Mesothelial cell of epicardium (in vitro differentiated cells): ENCODE measurements at places on chromosomes 7 and 10.
A peak's percentile ranks its signal among the peaks of the same experiment; 100 is the strongest.

GRCh38 chr10:80662429-80663261 is 124.9 kb downstream of the SH2D4B start:
- DNase-seq = peak; percentile 90

- no peak for DNase-seq
Measured at GRCh38 chr7:1275451-1276381, 43.0 kb downstream of the UNCX start.

DNA sequence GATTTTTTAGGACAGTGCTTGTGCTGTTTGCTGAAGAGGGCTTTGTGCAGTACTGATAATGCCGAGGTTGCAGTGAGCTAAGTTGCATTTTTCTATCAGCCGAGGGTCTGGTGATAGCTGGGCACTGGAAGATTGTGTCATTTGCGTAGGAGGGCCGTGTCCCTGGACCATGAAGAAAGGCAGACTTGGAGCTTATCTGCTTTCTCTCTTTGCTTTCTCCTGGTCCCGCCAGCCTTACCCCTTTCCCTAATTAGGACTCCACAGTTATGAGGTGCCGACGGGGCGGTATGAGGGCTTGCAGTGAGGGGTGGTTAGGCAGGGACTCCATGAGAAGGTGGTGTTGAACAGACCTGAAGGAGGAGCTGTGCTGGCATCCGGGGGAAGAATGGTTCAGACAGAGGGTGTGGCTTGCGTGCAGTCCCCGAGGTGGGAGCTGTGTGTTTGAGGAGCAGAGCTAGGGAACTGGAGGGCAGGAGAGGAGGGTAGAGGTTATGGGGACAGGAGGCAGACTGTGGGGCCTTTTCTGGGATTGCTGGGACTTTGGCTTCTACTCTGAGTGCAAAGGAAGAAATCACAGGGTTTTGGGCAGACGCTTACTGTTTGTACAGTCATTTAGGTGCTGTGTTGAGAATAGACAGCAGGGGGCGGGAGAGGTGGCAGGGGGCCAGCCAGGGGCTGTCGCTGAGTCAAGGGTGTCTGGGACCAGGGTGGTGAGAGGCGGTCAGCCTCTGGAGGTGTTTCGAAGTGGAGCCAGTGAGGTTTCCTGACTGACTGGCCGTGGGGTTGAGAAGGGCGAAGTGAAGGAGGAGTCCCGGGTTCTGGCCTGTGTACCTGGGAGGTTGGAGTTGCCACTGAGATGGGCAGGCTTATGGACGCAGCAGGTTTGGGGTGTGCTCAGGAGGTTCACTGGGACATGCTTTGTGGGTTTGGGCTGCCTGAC is 43.4 kb downstream of the PRF1 start:
- no peak for DNase-seq

DNA sequence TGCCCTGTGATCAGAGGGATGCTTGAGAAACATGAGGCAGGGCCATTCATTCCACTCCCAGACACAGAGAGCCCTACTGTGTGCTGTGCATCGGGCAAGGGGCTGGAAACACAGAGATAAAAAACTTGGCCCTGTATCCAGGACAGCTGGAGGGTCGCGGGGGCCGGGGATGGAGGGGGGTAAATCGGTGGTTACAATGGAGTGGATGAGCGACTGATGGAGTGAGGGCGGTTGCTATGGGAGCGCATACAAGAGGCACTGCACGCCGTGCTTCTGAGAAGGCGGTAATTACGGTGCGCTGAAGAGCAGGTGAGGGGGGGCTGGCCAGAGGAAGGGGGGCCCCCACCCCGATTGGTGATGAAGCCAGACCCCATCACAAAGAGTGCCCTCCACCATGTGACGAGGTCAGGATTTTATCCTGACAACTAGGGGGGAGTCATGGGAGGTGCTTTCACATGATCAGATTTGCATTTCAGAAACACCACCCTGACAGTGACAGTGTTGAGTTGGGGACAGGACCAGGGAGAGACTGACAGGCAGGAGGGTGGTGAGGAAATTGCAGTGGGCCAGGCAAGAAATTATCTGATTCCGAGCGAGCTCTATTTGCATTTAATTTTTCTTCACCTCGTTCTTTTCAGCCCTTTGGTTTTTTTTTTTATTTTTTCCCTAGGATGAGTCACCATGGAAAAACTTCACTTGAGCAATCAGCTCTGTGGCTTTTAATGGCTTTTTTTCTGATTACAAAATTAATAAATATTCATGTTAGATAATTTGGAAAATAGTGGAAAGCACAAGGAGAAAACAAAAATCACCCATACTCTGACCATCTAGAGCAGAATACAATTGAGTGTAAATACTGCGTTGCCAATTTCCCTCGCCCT is 7.8 kb downstream of the CPA5 start:
- no peak for DNase-seq

DNA sequence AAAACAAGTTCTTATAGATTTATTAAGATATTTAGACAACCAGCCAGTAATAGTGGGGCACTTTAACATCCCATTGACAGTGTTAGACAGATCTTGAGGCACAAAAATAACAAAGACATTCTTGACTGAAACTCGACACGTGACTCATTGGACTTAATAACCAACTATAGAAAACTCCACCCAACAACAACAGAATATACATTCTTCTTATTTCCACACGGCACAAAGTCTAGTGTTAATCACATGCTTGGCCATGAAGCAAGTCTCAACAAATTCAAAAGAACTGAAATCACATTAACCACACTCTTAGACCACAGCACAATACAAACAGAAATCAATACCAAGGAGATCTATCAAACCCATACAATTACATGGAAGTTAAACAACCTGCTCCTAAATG is 138.1 kb downstream of the ARL5B start:
- DNase-seq = no peak

GRCh38 chr7:26074919-26075318 is 77.1 kb upstream of the NFE2L3 start:
- DNase-seq = no peak

- no peak for DNase-seq
Measured at GRCh38 chr10:30493609-30494530, 59.9 kb downstream of the MAP3K8 start.

DNA sequence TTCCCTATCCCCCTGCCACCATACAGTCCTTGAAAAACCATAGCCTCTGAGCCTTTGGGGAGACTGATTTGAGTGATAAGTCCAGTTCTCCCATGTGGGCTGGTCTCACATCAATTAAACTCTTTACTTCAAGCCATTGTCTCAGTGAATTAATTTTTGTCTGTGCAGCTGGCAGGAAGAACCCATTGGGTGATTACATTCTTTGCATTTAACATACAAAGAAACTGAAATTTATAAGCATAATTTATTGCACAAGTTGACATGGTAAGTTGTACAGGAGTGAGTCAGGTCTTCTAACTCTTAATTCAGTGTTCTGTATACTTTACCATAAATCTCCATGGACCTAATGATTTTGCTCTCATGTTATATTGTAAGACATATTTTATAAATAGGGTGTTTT is 1613.0 kb upstream of the LRRTM3 start:
- DNase-seq = no peak

DNA sequence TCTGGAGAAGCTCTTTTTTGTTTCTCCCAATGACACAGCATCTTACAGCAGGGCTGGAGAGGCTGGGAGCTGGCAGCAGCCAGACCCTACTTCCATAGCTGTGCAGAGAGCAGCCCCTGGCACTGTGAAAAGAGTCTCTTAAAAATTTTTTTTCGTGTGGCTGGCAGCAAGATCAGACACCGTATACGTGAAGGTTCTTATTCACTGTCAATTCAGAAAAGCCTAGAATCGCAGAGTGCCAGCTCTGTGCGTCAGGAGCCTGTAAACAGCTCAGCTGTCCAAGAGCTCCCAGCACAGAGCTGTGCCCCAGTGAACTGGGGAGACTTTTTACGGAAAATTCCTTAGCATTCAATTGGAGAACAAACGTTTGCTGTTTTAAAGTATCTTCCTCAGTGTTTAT is 6.5 kb downstream of the BAG3 start:
- DNase-seq = no peak

- no peak for DNase-seq
Measured at GRCh38 chr10:123100030-123100762, 35.6 kb upstream of the HMX3 start.

- no peak for DNase-seq
Measured at GRCh38 chr7:29084832-29085231, 61.5 kb downstream of the CPVL start.

GRCh38 chr10:69845574-69846292 is 44.0 kb downstream of the COL13A1 start:
- no peak for DNase-seq

GRCh38 chr10:10725196-10725595 is 292.5 kb upstream of the CELF2 start:
- no peak for DNase-seq

DNA sequence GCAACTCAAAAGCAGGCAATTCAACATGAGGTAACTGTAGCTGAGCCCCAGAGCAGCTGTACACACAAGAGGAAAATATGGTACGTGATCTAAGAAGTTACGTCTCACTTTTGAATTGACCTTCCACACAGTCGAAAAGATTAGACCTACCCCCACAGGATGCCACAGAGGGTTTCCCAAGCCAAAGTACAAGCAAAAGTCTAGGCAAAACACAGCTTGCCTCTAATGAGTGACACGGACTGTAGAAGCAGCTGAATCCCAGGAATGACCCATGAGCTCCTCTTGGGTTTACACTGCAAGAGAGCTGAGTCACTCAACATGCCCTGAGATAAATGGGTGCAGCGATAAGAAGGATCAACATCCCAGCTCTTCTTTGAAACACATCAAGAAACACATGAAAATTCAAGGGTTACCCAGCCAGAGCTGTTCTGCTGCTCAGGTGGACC is 9.8 kb downstream of the CREB3L2 start:
- DNase-seq = no peak

DNA sequence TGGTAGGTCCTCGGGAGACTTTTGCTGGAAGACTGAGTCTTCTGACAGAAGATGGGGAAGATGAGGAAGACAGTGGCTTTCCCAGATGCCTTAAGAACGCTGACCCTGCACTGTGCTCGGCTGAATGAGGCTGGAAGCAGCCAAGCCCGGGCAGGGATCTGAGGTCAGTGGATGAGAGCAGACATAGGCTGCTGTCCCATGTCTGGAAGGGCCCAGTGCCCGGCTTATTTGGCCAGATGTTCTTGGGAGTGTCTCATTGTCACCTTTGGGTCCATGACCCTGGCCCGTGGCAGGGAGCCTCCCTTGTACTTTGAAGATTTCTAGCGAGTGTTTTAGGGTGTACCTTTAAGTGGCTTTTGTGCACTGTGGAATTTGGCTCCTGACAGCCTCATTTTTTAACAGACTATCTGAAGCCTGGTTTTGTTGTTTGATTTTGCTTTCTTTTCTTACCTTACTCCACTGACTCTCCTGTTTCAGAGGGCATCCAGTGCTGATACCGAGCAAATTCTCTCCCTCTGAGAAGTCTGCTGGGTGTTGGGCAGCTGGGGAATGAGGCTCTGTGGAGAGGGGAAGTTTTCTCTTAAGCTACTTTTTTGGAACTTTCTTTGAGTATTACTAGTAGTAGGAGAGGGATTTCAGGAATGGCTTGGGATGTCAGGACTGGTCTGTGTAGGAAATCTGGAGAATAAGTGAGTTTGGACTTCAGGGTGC is 61.4 kb downstream of the CREB5 start:
- no peak for DNase-seq

DNA sequence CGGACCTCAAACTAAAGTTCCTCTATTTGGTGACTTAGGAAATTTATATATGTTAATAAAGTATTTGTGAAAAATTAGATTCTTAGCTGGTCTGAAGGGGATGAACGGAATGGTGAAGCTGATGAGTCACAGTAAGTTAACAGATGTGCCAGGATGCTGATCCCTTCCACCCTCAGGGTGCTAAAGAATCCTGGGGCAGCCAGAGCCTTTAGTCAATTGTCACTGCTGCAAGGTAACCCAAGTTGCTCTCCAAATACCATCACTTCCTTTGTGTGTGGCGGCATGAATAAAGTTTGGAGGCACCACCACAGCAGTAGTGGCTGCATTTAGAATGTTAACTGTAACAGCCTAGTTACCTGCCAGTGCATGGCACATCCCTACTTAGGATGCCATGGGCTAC is 222.6 kb upstream of the PPP1R3A start:
- DNase-seq = no peak

DNA sequence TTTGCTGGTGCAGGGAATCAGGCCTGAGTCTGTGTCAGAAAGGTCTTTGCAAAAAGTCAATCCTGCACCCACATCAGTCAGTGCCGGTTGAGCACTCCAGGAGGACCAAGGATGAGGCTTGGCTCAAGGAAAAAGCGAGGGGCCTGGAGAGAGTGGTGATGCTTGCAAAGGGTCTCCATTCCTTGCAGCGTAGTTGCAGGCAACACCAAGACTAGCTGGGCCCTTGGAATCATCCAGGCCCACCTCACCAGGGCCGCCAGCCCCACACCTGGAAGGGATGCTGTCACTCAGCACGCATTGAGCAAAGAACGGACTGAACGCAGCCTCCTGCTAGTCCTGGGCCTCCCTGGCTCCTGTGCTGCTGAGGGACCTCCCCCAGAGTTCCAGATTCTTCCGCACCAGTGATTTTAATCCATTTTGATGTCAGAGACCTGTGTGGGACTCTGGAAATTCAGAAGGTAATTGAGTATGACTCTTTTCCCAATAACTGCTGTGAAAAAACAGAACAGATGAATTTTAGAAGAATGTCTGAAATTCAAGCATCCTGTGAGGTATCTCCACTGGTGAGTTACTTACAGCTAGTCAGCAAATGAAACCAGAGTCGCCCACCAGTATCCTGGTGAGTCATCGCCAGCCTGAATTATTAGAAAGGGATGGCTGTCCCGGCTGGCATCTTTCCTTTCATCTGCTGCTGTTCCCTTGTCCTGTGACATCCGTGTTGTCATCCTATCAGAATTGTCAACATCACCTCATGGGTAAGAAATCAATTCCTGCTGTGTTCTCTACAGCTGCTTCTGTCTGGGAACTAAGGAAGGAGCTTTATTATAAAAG is 150.8 kb upstream of the NPS start:
- no peak for DNase-seq

DNA sequence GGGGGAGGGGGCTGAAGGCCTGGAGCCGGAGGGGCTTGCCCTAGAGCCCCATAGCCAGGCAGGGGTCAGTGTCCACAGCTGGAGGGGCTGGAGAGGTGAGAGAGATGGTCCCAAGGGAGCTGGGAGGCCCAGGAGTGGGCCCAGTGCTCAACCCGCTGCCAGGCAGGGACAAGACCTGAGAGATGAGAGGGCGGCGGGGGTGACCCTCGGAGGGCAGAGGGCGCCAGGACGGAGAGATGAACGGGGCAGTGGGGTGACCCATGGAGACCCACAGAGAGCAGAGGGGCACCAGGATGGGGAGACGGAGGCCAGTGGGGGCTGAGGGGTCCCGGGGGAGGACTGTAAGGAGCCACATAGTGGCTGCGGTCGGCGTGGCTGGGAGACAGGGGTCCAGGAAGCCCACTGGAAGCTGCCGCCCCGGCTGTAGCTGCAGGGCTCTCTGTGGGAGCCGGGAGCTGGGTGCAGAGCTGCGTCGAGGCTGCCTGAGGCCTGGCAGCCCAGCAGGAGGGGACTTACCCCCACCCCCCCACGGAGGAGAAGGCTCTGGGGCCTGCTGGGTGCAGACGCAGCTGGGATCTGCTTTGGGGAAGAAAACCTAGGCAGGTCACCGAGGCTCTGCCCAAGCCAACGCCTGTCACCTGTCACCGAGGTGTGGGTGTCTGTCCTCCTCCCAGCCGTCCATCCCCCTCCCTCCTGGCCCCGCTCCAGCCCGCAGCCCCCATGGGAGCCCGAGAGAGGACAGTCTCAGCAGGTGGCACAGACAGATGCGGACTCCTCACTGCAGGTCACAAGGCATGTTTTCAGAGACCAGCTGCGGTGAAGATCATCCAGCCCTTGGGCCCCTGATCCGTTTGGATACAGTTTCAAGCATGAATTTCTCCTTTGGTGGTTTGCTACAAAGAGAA is 25.1 kb downstream of the PWWP2B start:
- DNase-seq = no peak

- no peak for DNase-seq
Measured at GRCh38 chr10:69069090-69070042, 18.5 kb upstream of the SRGN start.
